Non-pigmented ciliary epithelial cell (primary cell): ENCODE measurements at places on chromosomes 12 and 14.

- no peak for DNase-seq
These were observed 40.1 kb upstream of the STAB2 start for GRCh38 chr12:103546959-103547358.

- DNase-seq = no peak
These were observed 14.0 kb downstream of the CRY1 start for GRCh38 chr12:107079172-107080011.

GRCh38 chr14:65604535-65604934, 192.0 kb downstream of the FUT8 start:
- no peak for DNase-seq

- no peak for DNase-seq
These were observed 98.9 kb upstream of the EGLN3 start for GRCh38 chr14:34049790-34050189.

DNA sequence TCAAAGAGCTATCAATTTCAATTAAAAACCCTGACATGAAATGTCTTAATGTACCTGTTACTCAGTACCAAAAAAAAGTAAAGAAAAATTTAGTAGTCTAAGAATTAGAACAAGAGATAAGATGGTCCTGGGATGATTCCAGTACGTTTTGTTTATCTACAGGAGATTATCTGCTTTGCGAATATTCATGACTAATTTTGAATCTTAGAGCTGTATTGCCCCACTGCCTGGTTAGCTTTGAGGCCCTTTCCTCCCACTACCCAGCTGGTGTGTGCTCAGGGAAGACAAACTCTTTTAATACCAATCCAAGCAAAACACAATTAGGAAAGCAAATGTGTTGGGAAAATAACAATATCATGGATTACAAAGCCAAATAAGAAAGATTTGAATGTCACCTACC, 263.5 kb downstream of the FOXG1 start:
- DNase-seq = no peak

- DNase-seq = no peak
These were observed 149.8 kb downstream of the TGFB3 start for GRCh38 chr14:75831952-75832351.

DNA sequence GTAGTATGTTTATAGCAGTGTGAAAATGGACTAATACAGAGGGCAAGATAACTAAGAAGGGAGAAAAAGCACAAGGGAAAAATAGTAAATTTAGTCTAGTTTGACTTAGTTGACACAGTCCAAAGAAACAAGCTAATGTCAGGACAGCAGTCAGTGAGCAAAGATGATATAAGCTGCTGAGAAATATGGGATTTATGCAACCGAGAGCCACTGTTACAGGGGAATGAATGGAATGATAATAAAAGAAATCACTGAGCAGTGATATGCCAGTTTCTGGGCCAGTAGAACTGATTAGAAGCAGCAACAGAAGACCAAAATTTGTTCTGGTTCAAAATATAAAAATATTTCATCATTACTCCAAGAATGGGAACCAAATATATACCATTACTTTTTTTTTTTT, 60.1 kb downstream of the R3HDM2 start:
- DNase-seq = no peak

GRCh38 chr14:54784657-54785056, 118.0 kb downstream of the GCH1 start:
- DNase-seq = no peak

GRCh38 chr12:64826234-64826633, 1.8 kb downstream of the TBC1D30 start:
- peak; percentile 15 for DNase-seq

- no peak for DNase-seq
These were observed 2.4 kb downstream of the MYBPC1 start for GRCh38 chr12:101597164-101597563.

DNA sequence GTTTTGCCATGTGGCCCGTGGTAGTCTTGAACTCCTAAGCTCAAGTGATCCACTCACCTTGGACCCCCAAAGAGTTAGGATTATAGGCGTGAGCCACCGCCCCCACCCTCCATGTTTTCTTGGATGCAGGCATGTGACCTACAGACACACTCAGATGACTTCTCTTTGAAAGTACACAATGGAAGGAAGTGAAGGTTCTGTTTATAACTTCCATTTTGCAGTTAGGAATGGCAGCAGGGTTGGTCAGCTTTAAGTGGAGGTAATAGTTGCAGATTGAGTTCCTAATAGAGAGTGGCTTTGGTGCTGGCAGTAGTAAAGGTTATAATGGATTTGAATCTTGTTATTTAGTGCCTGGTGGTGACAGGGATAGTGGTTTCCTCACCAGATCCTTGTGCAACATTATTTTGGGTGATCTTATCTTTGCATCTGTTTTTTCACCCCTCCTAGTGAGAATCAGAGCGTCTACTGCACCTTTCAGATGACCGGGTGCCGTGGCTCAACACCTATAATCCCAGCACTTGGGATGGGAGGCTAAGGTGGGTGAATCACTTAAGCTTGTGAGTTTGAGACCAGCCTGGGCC, 15.3 kb downstream of the LARP4 start:
- no peak for DNase-seq

- no peak for DNase-seq
These were observed 181.3 kb downstream of the CACNA1C start for GRCh38 chr12:2234091-2234490.

DNA sequence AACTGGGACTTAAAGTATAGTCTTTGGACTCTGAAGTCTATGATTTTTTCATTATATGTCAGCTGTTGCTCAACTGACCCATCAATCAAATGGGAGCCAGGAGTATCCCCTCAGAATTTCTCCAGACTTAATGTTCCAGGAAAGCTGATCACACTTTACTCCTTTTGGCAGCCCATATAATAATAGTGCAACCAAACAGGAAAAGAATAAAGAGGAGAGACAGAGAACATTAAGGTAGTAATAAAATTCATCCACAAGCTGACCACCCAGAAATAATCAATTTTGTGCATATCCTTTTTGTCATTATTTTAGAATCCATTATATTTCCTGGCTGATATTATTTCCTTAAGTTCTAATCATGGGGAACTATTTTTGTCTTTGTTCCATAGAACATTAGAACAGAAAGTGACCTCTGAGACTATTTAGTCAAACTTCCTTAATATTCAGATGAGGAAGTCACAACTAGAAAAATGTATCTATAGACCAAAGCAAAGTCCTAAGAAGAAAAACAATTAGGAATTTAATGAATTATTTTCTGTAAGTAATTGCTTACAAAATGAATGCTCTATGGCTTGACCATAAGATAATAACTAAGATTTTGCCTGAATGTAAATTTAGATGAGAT, 238.1 kb upstream of the SEL1L start:
- no peak for DNase-seq

- no peak for DNase-seq
These were observed 3.9 kb upstream of the HSPA2 start for GRCh38 chr14:64536488-64537245.

DNA sequence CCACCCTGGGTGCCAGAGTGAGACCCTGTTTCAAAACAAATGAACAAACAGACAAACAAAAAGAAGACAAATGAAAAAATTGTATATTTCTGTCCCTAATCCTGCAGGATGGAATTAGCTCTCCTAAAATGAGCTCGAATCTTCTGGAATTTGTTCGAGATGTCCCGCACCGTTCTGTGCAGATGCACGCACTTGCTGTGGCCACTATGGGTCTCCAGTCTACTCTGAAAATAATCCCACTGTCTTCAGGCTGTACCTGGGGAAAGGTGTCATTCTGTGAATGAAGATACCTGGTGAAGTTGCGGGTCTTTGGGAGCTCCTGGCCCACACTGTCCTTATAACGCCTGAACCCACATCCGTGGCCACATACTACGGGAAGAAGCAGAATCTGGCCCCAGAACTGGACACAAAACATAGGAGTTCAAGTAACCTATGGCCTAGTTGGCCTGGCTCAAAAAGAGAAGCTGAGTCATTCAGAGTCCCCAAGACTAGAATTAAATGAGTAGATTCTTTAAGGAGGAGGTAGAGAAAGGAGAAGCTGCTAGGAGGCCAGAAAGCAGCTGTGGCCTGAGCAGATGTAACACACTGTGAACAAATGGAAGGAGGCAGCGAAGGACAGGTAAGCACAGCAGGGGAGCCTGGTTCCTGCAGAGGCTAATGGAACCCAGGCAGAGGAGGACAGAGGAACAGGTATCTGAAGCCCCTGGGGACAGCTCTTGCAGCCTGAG, 108.6 kb downstream of the FOXN3 start:
- no peak for DNase-seq

GRCh38 chr12:94284046-94284445, 135.7 kb downstream of the PLXNC1 start:
- DNase-seq = no peak

GRCh38 chr14:48900565-48900964, 685.6 kb downstream of the RPS29 start:
- DNase-seq = no peak

GRCh38 chr12:109542014-109542413, 31.3 kb downstream of the MMAB start:
- DNase-seq = no peak

DNA sequence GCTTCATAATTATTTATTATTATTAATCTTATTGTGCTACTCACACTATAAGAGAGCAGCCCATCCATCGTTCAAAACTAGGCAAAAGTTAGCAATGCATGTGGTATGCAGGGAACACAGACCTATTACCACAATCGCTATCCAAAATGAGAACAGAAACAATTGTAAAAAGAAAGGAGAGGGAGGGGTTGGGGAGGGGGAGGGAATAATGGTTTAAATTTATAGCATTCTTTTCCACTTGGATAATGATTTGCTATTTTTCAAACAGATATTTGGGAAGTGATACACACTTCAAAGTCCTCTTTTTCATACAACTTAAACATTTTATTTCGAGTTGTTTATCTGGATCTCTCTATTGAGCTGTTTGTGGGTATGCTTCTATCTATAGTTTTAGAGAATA, 248.6 kb upstream of the SOX5 start:
- DNase-seq = peak; percentile 35
